ENCODE measurements at places on chromosomes 2 and 18.
A peak's percentile ranks its signal among the peaks of the same experiment; 100 is the strongest.

DNA sequence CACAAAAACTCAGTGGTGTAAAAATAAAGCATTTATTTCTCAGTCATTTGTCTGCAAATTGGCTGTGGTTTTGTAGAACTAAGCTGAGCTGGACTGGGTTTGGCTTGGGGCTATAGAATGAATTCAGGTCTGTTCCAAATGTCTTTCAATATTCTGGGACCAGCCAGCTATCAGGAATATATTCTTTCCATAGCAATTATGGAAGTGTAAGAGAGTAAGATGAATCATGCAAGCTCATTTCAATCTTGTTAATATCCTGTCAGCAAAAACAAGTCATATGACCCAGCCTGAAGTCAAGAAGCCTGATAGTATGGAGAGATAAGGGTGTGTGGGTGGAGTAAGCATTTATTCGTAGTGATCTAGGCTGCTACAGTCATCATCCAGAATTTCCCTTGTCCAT lies 481.0 kb upstream of the CDH2 start:
- no peak for DNase-seq

- peak; percentile 3 for DNase-seq
These were observed 209.4 kb upstream of the TRIB2 start for GRCh38 chr2:12507295-12507694.

GRCh38 chr2:35741556-35741955 lies 614.0 kb upstream of the CRIM1 start:
- peak; percentile 12 for DNase-seq

DNA sequence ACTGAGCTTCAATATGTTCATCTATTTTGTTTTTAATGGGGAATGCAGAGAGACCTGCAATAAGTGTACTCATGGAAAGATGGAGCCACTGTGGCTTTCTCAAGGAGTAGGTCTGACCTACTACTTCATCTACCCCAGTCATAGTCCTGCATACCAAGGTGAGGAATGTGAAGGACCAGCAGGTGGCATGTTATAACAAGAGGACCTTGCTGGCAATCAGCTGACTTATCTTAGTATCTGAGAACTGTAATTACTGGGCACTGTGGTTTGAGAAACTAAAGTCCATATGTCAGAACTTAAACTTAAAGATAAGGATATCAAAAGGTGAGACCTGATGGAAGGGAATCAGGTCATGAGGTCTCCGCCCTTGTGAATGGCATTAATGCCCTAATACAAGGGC lies 1104.2 kb downstream of the BCL11A start:
- DNase-seq: no peak

DNA sequence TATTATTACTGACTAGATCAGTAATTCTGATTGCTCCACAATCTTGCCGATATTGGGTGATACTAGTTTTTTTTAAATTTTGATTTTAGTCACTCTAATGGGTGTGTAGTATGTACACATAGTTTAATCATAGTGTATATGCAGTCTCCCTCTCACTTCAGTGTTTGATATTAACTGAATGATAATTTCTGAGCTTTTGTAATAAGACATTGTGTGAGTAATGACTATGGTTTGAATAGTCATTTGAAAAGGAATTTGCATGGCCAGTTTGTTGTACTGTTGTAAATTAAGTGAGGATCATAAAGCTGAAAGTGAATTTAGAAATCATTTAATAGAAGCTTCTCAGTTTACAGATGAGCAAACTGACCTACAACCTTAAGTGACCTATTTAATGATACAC lies 33.4 kb downstream of the USP14 start:
- no peak for DNase-seq

- no peak for DNase-seq
These were observed 97.4 kb upstream of the CYRIA start for GRCh38 chr2:16763056-16763455.
